Stimulated activated naive CD8-positive, alpha-beta T cell treated with anti-CD3 and anti-CD28 coated beads, Interleukin-15, Interleukin-2, amounts not matched to agents 100 U/mL and 50 U/mL, for 24 hours (primary cell): ENCODE measurements at places on chromosomes 7 and 10.

- no peak for DNase-seq
Measured at GRCh38 chr7:99514050-99514449, 9.6 kb downstream of the ZKSCAN5 start.

GRCh38 chr7:80542398-80542797 is 30.5 kb upstream of the GNAT3 start:
- DNase-seq = no peak

DNA sequence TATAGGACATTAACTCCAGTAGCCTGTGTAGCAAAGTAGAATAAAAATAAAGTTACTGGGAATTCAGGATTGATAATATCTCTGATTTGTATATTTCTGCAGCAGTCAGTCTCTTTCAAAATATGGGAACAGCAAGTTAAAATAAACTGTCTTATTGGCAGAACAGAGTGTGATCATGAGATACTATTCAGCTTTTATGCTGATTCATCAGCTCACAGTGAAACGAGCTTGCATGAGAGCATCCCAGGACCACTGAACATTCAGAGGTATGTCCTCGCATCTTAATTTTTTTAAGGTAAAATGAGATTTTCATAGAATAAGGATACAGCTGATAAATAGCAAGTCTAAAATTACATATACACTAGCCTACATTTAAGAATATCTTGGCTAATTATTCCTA is 282.5 kb upstream of the MYO3A start:
- DNase-seq = no peak

GRCh38 chr10:2714597-2714996 is 352.8 kb upstream of the PFKP start:
- DNase-seq = no peak

DNA sequence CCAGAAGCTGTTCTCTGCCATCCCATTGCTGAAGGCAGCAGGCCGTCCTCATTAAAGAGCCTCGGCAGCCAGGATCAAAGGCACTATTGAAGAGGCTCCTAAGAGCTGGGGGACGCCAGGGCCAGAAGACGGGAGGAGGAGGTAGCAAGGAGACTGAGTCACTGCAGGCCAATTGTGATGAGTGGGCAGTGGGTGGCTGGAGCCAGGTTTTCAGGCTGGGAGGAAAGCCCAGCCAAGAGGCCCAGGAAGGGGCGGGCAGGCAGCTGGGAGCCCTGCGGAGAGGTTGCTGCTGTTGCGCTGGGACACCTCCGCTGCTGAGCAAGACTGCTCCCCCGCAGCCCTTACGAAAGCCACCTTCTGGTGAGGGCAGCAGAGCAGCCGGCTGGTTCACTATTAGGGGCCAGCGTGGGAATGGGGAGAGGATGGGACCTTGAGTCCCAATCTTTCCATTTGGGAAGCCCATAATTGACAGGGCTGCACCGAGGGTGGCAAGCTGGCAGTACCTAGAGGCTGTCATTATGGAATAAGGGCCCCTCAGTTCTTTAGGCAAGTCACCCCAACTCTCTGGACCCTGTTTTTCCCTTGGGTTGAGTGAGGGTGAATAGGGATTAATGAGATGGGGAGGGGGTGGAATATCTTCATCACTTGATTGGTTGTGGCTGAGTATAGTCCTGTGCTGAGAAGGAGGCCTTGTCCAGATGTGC is 48.4 kb downstream of the UNC5B start:
- DNase-seq = no peak

GRCh38 chr7:84484502-84485079 is 290.0 kb upstream of the SEMA3A start:
- DNase-seq = no peak

- DNase-seq = no peak
Measured at GRCh38 chr10:112246-112645, 23.0 kb upstream of the ZMYND11 start.

GRCh38 chr10:132860532-132860931 is 74.6 kb upstream of the NKX6-2 start:
- no peak for DNase-seq

- DNase-seq = no peak
Measured at GRCh38 chr7:8973601-8974000, 540.2 kb downstream of the NXPH1 start.

GRCh38 chr7:37173670-37174069 is 275.0 kb downstream of the ELMO1 start:
- DNase-seq = no peak
